ENCODE measurements at places on chromosomes 11 and 22.

DNA sequence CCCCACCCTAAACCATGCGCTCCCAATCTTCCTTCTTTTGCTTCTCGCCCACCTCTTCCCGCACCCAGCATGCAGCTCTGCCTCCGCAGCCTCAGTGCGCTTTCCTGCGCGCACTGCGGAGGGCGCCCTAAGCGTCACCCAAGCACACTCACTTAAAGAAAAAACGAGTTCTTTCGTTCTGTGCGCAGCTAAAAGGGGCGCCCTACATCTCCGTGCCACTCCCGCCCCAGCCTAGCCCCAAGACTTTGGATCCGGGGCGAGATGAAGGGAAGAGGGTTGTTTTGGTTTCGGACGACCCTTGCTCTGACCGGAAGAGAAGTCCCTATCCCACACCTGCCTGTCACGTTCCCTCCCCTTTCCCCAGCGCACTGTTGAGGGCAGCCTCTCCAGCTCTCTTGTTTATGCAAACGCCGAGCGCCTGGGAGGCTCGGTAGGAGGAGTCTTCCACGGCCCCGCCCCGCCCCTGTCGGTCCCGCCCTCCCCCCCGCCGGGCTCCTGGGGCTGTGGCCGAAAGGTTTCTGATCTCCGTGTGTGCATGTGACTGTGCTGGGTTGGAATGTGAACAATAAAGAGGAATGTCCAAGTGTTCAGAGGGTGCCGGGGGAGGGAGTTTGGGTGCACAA lies 5.3 kb downstream of the VSIG2 start:
- DNase-seq: peak; percentile 53

GRCh38 chr22:29914165-29914564 lies 31.2 kb downstream of the MTMR3 start:
- DNase-seq: no peak

- DNase-seq: no peak
Observed at GRCh38 chr11:134858783-134859480, 446.9 kb upstream of the B3GAT1 start.

- no peak for DNase-seq
Observed at GRCh38 chr11:10934293-10934860, 76.5 kb upstream of the ZBED5 start.

DNA sequence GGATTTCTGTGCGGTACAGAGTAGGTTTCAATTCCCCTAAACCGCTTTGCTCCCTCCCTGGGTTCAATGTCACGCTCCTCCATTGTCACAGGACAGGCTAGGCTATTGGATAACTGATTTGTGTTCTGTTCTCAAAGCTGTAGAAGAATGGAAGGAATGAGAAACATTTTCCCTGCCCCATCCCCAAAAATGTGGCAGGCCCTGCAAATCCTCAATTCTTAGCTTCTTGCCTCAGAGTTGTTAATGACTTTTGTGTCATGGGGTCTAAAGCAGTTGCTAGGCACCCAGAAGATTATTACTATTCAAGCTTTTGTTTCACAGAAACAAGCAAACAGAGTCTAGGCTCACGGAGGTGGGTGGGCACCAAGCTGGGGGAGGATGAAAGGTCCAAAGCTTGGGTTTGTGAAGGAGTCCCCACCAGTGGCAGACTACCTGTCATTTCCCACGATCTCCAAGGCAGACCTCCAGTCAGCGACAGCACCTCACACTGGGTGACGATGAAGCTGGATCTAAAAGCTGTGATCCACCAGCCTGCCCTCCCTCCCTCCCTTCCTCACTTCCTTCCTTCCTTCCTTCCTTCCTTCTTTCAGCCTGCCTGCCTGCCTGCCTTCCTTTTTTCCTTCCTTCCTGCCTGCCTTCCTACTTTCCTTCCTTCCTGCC lies 1080.2 kb downstream of the OPCML start:
- no peak for DNase-seq

- no peak for DNase-seq
Observed at GRCh38 chr22:46029036-46029435, 52.1 kb upstream of the WNT7B start.

DNA sequence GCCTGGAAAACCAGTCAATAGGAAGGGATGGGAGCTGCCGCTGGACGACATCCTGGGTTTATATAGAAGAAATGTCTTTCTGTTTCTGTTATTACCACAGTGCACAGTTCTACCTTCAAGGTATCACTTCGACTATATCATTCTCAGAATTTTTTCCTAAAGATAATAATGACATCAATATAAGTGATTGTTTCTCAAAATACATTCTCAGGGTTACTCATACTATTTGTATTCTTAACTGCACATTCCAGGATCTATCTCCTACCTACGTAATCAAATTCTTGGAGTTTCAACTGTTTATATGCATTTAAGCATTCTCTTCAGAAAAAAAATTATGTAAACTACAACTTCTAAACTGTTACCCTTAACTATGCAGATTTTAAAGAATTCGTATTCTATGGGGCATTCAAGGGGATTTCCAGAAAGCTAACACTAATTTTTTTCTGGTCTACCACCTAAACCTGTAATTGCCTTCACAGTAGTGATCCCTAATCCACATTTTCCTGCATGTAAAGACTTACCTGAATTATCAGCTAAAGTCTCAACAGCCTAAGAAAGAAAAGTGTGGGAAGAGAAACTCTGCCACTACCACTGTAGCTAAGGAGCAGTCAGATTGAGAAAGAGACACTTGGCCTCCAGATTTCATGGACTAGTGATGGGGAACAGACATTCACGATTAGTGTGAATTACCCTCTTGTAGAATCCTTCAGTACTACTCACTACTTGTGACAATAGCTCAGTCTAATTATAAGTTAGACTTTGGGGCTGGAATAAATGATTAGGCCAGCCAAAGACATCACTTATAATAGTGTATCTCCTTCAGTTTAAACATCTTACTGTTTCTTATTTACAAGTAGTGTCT lies at the start of gene OR51B5:
Gene OR51B5 (minus strand): TSS at position 51 of the 862 bp plus-strand sequence. CDS start 0 bp downstream, at position 51.
- no peak for DNase-seq

DNA sequence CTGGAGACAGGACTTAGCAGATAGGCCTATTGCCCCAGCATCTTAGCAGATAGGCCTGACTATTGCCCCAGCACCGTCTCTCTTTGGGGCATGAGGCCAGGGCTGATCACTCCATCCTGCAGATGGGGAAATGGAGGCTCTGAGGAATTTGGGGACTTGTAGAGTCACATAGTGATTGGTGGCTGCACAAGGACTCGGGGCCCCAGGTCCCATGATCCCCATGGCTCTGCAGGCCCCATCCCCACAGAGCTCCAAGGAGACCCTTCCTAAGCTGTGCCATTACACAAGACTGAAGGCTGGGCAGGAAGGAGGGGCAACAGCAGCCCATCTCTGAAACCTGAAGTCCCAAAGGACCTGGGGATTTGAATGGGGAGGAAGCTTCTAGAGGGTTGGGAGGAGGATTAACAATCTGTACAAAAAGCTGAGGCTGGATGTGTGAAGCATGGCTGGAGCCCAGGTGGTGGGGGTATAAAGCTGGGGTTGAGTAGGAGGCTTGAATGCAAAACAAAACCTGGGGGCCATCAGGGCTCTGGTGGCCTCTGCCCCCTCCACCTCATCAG lies 1.6 kb downstream of the ARAP1 start:
- no peak for DNase-seq

- DNase-seq: no peak
Observed at GRCh38 chr22:32562401-32562800, 87.8 kb downstream of the FBXO7 start.

- no peak for DNase-seq
Observed at GRCh38 chr22:43734370-43735150, 77.5 kb downstream of the EFCAB6 start.

- no peak for DNase-seq
Observed at GRCh38 chr22:38412435-38413084, 42.4 kb downstream of the KCNJ4 start.

- no peak for DNase-seq
Observed at GRCh38 chr22:47045691-47046410, 283.4 kb downstream of the TBC1D22A start.

GRCh38 chr11:88569342-88569741 lies 231.8 kb upstream of the CTSC start:
- DNase-seq: no peak

DNA sequence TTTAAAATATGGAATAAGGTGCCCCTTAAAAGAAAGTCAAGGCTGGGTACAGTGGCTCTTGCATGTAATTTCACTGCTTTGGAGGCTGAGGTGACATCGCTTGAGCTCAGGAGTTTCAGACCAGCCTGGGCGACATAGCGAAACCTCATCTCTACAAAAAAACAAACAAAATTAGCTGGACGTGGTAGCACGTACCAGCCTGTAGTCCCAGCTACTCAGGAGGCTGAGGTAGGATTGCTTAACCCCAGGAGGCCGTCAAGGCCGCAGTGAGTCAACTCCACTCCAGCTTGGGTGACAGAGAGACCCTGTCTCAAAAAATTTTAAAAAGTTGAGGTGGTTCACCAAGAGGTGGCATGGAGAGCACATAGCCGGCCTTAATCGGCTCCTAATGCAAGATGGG lies 17.7 kb upstream of the ADORA2A start:
- no peak for DNase-seq

- no peak for DNase-seq
Observed at GRCh38 chr22:29148036-29148435, 57.7 kb upstream of the EMID1 start.

GRCh38 chr11:59221441-59221840 lies 8.7 kb upstream of the MPEG1 start:
- no peak for DNase-seq

GRCh38 chr11:100869328-100869727 lies 182.2 kb downstream of the ARHGAP42 start:
- DNase-seq: no peak

DNA sequence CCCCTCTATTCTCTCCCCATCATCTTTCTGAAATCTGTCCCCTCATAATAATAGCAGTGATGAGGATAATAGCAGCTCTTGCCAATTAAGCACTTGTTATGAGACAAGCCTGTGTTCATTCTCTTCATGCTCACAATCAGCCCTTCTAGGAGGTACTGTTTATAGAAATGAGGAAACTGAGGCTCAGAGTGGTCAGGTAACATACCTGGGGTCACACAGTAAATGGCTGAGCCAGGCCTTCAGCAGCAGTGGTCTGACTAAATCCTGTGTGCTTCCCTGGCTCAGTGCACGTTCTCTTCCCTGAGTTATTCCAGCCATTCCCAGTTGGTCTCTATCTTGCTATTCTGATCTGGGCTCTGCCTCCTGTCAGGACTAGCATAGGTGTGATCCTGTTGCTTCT lies 3.8 kb upstream of the CNIH2 start:
- DNase-seq: no peak

DNA sequence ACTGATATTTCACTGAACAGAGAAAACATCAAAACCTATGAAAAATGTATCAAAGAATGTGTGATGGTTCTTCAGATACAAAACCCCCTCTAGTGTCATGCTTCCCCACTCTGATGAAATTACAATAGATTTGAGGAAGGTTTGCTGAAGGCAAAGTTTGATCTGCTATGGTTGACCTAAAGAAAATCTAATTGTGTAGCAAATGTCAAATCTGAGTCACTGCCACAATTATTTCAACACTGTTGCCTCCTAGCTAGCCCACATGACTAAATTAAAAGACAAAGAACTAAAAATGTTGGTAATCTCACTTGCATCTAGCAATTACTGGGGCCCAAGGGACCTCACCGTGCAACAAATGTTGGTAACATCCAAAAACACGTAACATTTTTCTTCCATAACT lies 728.0 kb downstream of the DLG2 start:
- DNase-seq: no peak

- DNase-seq: no peak
Observed at GRCh38 chr11:122305426-122306320, 189.7 kb upstream of the BLID start.

DNA sequence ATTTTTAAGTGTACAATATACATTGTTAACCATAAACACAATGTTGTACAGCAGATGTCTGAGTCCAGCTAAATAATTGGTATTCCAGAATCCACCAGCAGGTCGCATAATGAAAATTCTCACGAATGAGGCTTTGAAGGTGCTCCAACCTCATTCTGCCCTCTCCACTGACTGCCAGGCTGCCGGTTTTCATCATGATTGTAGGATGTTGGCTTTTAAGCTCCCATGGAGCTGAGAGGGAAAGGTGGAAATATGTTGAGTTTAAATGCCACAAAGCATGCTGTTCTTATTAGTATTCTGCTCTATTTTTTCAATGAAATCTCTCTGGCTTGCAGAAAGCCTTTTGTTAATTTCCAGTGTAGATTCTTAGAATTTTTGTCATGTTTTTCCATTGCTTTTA lies 337.2 kb upstream of the DDI1 start:
- no peak for DNase-seq

- DNase-seq: peak; percentile 71
Observed at GRCh38 chr22:22721681-22722354, 77.4 kb downstream of the GGTLC2 start.

DNA sequence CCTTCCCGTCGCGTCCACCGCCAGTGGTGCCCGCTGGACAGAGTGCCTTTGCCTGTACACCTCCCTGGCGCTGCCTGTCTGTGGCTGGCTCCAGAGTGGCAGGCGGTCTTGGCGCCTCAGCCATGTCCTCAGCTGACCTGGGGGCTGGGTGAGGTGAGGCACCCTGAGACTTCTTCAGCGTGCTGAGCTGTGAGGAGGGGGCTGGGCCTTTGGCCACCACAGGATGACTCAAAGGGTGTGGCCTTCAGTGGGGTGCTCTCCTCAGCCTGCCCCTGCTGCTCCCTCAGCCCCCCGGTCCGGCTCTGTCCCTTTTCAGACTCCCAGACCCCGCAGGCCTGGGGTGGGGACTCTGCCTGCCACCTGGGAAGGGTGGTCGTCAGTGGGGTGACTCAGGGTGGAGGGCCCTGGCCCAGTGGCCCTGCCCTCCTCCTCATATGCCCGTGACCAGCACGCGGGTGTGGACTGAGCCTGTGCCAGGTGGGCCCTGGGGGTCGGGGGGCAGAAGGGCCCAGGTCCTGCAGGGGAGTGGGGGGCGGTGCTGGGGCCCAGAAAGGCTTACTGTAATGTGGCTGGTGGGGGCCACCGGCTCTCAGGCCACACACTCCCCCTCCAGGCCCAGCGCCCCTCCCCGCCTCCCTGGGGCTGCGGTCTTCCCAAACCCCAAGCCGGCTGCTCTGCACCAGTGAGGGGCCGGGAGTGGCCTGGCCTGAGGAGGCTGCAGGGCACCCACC lies 15.9 kb downstream of the CRELD2 start:
- no peak for DNase-seq

- DNase-seq: no peak
Observed at GRCh38 chr22:49768077-49768910, 59.4 kb downstream of the BRD1 start.

- no peak for DNase-seq
Observed at GRCh38 chr11:88169471-88169870, 5.8 kb downstream of the RAB38 start.

GRCh38 chr22:28714043-28714628 lies 27.5 kb downstream of the CHEK2 start:
- no peak for DNase-seq

DNA sequence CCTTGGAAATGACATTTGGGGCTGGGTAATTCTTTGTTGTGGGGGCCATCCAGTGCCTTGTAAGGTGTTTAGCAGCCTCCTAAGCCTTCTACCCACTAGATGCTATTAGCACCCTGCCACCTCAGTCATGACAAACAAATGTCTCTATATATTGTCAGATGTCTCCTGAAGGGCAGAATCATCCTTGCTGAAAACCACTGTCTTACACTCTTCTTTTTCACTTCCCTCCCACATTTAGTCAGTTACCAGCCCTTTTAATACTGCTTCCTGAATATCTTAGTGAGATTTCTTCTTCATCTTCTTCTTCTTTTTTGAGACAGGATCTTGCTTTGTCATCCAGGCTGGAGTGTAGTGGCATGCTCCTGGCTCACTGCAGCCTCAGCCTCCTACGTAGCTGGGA lies 33.1 kb downstream of the TNRC6B start:
- DNase-seq: no peak

Measured in stimulated activated CD4-positive, alpha-beta T cell treated with anti-CD3 and anti-CD28 coated beads, Interleukin-1b, Interleukin-23, amount 100 ng/mL, for 1 hour (primary cell).